ENCODE measurements at places on chromosomes 2 and 18.

DNA sequence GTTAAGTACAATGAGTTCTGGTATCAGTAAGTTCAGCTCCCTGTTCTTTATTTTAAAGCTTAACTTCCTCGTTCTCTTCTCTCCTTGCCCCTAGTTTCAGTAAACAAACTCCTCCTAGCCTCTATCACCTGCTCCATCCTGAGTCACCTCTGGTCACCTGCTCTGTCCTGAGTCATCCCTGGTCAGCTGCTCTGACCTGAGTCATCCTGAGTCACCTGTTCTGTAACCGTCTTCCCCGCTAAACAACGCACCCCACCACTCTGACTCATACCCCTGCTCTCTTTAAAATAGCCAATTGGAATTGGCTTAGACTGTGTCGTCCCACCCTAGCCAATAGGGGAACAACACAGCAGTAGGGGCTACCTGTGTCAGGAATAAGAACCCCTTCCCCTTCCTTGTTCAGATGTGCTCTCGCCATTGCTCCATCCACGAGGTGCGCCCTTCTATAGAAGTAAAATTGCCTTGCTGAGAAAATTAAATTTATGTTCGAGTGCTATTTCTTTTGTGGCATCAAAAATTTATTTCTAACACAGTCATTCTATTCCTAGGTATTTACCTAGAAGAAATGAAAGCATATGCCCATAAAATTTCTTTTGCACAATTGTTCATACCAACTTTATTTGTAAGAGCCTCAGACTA lies 24.9 kb upstream of the RMND5A start:
- DNase-seq: no peak

DNA sequence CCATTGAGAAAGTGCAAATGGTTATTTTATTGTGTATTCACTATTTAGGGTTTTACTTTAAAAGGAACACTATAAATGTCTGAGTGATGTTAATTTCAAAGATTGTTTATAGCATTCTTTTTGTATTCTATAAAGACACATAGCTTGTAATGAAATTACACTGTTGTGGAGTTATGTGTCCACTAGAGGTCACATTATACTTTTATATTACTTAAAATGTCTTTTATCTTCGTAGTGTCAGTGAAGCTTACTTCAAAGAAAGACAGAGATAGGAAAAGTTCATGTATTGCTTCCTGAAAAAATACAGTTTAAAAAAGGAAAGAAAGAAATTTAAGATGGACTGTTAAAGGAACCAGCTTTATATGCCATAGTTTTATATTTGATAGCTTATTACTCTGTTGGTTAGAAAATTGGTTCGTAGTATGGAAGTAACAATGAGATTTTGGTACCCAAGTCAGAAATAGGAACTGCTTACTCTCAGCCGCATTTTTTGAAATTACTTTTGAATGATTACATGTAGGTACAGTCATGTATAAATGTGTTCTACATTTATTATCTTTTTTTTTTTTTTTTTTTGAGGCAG lies 20.5 kb downstream of the APLF start:
- DNase-seq: no peak

DNA sequence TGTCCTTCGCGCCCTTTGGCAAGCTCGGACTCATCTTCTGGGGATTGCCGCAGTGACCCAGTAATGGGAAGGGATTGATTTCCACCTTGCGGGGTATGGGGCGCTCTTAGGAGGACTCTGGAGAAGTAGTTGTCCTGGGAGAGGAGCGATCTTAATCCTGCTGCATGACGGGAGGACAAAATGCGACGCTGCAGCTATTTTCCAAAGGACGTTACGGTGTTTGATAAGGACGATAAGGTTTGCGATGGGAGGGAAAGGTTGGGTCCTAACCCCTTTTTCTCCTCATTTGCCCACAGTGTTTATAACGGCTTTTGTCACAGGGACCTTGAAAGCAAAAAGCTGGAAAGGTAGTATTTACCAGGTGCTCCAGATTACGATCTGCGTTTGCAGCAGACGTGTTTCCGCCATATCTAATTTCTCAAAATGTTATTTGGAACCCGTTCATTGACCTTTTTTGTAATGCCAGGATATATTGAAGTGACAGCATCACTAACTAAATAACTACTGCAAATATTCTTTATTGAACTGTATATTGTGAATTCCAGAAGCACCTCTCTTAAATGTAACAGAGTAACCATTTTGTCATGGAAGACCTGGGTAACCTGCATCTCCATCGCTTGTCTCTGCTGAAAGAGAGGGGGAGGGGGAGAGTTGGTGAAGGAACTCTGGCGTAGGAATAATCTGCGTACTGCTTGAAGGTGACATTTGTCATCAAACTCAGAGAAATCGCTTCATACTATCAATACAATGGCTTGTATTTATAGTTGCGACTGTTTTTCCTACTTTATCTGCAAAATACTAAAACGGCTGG lies 590 bp downstream of the MDH1 start:
- peak; percentile 32 for DNase-seq

GRCh38 chr2:156456616-156457015 lies 20.4 kb downstream of the GPD2 start:
- no peak for DNase-seq

- DNase-seq: no peak
Measured at GRCh38 chr2:207674826-207675225, 36.6 kb upstream of the CCNYL1 start.

GRCh38 chr2:226443112-226443511 lies 356.5 kb downstream of the IRS1 start:
- DNase-seq: no peak

DNA sequence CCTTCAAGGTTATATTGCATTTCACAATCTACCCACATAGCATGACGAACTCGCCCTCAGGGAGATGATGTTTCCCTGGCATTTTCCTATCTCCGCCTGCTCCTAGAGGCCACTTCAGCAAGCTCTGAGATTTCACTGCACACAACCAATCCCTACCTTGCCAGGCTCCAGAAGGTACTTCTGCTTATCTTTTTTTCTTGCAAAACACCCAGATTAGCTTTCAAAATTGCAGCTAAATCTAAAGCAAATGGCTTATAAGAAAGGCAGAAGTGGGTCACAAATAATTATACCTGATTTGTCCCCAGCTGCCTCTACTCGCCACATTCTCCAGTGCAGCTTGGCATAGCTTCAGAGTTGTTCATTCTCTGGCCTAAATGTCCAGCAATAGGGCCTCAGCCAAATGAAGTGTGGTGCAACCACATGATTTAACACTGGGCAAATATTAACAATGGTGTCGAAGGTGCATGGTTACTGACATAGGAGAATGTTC lies 32.4 kb upstream of the MRPL19 start:
- DNase-seq: no peak

- no peak for DNase-seq
Measured at GRCh38 chr2:2805263-2805662, 474.2 kb upstream of the MYT1L start.

GRCh38 chr18:79481046-79481790 lies 85.5 kb downstream of the NFATC1 start:
- no peak for DNase-seq

DNA sequence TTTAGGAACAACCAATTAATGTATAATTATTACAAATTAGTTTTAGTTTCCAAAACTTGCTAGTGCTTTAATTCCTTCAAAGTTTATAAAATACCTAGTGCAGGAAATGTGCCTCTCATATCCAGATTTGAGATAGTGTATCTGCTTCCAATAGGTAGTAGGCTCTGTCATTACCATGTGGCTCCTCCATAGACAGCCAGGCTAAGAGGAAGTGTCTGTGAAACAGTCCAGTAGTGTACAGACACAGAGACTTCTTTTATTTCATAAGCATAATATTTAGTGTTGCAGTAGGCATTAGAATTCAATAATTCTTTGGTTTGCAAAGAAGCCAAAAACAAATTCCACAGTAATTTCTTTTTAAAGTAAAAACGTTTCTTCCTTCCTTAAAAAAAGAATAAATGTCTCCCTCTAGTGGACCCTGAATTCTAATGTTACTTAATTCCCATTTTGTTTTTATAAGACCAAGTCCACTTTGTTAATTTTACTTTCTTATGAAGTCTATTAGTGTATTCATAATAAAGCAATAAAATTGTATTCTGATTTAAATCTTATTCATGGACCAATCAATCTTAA lies 101.2 kb downstream of the NEB start:
- DNase-seq: no peak

- DNase-seq: no peak
Measured at GRCh38 chr18:33817096-33817495, 239.1 kb downstream of the ASXL3 start.

- no peak for DNase-seq
Measured at GRCh38 chr18:58229162-58229561, 185.1 kb downstream of the NEDD4L start.
